Glomerular endothelial cell (primary cell): ENCODE measurements at places on chromosomes 16 and 17.
A peak's percentile ranks its signal among the peaks of the same experiment; 100 is the strongest.

DNA sequence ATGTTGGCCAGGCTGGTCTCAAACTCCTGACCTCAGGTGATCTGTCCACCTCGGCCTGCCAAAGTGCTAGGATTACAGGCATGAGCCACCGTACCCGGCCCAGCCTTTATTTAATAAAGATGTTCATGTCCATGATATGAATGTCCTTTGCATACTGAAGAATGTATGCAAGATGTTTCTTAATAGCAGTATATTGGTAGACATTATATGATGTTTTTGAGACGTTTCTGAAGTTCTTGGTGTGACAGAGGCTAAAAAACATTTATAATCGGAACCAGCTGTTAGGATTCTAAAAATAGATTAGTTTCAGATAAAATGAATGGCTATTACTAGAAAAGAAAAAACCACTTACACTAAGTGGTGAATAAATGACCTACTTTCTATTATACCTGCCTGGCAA is 11.8 kb downstream of the PDZD9 start:
- DNase-seq: no peak

GRCh38 chr17:4032738-4033137 is 68.5 kb upstream of the ATP2A3 start:
- no peak for DNase-seq

GRCh38 chr16:24838554-24839266 is 7.1 kb upstream of the SLC5A11 start:
- no peak for DNase-seq

DNA sequence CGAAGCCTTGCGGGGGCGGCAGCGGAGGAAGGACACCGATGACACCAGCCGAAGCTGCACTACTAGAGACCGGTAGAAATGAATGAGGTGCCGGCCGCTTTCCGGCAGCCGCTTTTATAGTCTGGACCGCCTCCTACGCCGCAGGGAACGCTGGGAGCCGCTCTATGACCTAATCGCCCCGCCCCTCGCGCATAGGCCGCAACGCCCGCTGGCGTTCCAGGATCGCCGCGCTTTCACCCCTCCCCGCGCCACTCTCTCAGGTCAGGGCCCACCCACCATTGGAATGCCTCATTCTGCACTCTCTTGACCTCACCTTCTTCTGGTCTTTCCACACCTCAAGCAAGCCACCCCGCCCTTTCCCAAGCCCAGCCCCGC is at the start of gene DDX5:
TSS of gene DDX5 (minus strand) at position 89 of the 375 bp plus-strand sequence. CDS start 170 bp downstream, outside the sequence.
- DNase-seq: peak; percentile 79
